Lower lobe of right lung (tissue), 2 donors: ENCODE measurements at places on chromosomes 5 and 9.

GRCh38 chr9:75378036-75378435, 289.7 kb downstream of the OSTF1 start:
- DNase-seq: peak; percentile 46

DNA sequence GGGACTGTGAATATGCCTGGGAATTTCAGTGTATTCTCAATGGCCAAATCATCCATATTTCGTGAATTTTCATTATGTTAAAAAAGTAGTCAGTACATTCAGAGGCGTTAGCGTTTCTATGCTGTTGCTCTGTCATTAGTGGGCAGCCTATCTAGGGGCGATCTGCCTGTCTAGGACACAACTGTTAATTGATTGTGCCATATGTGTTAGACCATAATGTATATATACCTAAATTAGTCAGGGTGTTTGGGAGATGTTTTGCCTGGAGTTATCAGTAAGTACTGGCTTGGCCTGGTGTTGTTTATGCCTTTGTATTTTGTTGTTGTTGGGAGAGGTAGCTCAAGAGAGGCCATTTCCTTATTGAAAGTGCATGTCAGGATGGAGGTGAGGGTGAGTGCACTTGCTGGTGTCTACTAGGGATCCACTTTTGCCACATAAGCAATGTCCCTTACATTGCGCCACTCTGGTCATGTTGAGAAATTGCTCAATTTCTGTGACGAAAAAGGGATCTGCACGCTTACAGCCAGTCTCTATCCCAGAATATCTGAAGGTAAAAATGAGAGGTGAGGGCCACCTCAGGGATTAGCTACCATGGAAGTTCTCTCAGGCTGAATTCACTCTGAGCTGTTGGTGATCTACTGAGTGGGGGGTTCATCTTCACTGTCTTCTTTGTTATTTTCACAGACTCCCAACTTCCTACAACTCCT, 123.3 kb downstream of the ST8SIA4 start:
- no peak for DNase-seq

DNA sequence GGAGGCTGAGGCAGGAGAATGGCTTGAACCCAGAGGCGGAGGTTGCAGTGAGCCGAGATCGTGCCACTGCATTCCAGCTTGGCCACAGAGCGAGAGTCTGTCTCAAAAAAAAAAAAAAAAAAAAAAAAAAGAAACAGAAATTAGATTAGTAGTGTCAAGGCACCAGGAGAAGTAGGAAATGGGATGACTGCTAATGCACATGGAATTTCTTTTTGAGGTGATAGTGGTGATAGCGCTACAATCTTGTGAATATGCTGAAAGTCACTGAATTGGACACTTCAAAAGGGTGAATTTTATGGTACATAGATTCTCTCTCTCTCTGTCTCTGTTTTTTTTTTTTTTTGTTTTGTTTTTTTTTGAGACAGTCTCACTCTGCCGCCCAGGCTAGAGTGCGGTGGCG, 42.1 kb upstream of the SUB1 start:
- DNase-seq: no peak

GRCh38 chr9:122042056-122042455, 51.1 kb downstream of the TTLL11 start:
- DNase-seq: no peak

GRCh38 chr9:136291306-136292025, 12.4 kb downstream of the CCDC187 start:
- no peak for DNase-seq

DNA sequence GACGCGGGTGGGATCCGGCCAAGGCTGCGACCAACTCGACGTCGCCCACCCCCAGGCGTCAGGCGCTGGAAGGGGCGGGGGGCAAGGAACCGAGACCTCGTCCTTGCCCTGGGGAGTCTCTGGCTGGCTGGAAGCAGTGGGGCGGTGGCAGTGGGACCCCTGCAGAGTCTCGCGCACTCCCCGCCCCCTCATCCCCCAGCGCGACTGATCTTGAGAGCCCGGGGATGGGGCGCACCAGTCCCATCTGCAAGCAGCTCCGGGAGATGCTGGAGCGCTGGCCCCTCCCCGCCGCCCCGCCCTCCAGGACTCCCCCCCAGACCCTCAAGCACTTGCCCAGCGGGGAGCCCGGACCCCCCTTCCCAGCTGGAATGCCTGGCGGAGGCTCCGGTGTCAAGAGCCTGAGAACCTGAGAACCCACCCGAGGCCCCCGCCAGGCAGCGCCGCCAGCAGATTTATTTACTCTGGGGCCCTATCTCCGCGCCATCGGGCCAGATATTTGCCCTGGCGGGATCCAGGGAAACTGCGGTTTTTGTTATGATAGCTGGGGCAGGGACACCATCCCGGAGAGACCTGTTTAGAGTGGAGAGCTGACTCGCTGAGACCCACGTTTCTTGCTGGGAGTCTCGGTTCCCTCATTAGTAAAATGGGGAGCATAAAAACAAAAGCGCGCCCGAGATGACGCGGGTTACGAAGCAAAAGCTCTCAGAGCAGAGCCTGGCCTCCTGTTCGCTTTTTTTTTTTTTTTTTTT, 1.2 kb downstream of the PRRT1B start:
- no peak for DNase-seq

GRCh38 chr9:33225319-33226147, 14.4 kb upstream of the SPINK4 start:
- no peak for DNase-seq

DNA sequence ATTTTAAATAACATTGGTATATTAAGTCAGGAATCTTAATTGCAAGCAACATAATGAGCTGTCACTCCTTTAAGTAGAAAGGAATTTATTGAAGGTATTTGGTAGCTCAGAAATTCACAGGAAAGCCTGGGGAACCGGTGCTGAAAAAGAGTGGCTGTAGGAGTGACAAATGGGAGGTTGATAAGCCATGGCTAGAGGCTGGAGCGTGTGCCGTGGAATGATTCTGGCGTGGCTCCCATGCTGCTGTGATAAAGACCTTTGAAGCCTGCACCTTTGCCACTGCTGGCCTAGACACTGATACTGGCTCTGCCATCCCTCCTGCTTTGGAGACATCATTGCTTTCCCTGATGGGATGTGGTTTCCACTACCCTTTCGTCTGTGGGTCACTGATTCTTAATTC, 65.7 kb upstream of the ATG10 start:
- DNase-seq: no peak

- DNase-seq: no peak
These were observed 232.7 kb downstream of the RFK start for GRCh38 chr9:76161541-76161940.

DNA sequence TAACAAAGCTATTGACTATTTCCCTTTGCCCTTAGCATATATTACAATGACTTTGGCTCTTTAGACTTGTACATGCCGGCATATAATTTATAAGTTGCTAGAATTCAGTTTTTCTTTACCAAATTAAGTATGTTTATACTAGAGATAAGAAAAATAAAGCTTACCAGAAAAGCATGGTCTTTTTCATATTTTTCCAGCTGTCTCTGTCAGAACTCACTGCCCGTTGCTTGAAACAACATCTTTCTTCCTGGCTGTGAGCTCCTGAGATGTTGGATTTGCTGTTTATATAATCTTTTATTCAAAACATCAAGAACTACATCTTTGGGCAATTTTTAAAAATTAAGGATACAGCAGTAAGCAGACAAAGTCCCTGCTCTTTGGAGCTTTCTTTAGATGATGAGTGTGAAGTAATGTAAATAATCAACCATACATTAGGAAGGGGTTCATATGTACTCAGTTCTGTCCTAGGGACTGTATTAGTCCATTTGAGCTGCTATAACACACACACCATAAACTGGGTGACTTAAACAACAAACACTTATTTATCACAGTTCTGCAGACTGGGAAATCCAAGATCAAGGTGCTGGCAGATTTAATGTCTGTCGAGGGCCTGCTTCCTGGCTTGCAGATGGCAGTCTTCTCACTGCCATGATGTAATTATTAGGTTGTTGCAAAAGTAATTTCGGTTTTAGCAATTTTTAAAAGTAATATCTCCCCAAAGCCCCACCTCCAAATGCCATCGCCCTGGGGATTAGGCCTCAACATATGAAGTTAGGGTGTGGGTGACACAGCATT, 45.4 kb upstream of the RANBP3L start:
- no peak for DNase-seq

DNA sequence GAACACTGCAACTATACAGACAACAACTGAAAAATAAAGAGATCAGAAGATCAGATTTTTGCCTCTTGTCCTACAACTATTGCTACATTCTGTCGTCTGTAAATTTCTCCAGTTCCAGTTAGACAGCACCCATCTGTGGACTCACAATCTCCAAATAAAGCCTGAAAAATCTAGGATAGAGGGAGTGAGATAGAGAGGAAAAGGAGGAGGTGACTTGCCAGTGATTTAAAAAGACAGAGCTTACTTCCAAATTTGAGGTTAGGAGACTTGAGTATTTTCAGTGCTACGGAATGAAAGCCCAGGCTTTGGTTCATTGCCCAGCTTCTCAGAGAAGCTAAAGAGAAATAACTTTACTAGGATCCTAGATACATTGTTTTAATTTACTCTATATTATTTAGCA, 63.6 kb downstream of the PTCD2 start:
- DNase-seq: no peak

GRCh38 chr5:34496260-34496691, 159.9 kb upstream of the RAI14 start:
- no peak for DNase-seq

DNA sequence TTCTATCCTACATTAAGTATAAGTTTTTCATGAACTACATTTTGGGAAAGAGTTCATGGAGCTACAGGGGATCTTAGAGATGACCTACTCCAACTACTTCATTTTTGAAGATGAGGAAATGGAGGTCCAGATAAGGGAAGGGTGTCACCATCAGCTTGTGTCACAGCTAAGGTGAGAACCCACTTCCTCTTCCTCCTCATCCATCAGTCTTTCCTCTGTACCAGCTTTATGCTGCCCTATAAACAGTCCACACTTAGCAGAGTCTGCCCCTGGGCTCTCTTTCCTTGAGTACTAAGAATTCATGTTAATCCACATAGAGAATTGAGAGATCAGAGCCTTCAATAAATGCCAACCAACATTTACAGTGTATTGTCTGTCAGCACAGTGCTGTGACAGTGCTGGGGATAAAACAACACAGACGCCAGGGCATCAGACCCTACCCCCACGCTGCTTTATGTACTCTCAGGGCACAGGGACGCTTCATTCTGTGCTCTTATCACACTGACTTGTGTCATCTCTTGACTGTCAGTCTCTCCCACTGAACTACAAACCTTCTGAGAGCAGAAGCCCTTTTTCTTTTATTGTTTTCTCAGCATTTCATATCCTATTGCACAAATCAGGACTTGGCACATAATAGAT, 22.1 kb downstream of the ADRB2 start:
- no peak for DNase-seq

- peak; percentile 62 for DNase-seq
These were observed 754 bp downstream of the ZFR start for GRCh38 chr5:32443541-32444430.

- DNase-seq: no peak
These were observed 480.0 kb upstream of the PAPPA start for GRCh38 chr9:115673599-115673998.

GRCh38 chr5:3595006-3595961, at the start of gene IRX1:
IRX1 (plus strand) TSS chr5:3595832; CDS start chr5:3596106, 274 bp downstream.
- DNase-seq: no peak

- no peak for DNase-seq
These were observed 18.3 kb downstream of the MARCHF3 start for GRCh38 chr5:127011961-127012644.

GRCh38 chr9:75937521-75938258, 47.2 kb downstream of the PCSK5 start:
- no peak for DNase-seq

GRCh38 chr5:134944630-134945029, 23.1 kb upstream of the CATSPER3 start:
- DNase-seq: no peak

DNA sequence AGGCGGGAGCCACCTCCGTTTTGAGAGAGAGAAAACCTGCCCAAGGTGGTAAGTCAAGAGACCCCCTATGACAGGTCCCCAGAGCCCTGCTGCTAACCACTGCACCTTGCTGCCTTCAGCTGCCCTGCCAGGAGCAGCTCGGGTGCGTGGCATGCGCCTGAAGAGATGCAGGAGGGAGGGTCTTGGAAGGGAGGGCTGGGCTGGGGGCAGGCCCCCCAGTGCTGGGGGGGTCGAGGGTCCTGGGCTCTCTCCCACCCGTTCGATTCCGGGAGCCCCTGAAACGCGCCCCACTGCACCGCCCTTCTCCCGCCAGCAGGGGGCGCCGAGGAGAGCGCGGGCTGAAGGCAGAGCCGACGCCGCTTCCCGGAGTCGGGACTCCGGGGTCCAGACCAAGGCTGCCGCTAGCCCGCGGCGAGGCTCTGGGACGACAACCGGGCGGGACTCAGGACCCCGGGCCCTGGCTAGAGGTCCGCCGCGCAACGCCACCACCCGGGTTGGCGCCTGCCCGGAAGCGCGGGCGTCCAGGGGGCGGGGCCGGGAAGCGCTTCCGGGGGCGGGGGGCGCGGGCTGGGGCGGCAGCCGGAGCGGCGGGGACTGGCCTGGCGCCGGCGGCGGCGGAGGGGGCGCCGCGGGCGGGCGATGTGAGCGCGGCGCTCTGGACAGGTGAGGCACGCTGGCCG, at the start of gene ZBTB34:
Gene ZBTB34 (plus strand): TSS at position 563 of the 680 bp plus-strand sequence. CDS start 18,761 bp downstream, outside the sequence.
- DNase-seq: peak; percentile 80

- DNase-seq: no peak
These were observed 355.9 kb upstream of the RIOK2 start for GRCh38 chr5:97538912-97539311.

GRCh38 chr5:126516133-126516532, 78.9 kb downstream of the ALDH7A1 start:
- no peak for DNase-seq

DNA sequence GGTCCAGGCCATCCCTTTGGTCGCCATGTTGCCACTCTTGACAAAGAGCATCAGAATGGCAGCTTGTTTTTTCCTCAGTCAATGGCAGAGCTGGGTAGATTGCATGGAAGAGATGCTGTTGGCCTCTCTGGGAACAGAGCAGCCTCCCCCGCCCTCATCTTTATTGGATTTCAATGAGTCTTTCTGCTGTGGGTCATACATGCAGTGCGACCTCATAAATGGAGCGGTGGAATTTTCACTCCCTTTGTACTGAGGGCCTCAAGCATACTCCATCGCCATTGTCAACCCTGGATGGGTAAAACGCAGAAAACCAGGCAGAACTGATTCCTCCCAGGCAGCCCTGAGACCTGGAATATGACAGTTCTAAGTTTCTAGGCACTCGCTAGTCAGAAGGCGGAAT, 71.8 kb downstream of the ZNF618 start:
- no peak for DNase-seq

GRCh38 chr9:109020581-109021511, 7.5 kb upstream of the CTNNAL1 start:
- no peak for DNase-seq

- DNase-seq: no peak
These were observed 24.2 kb upstream of the CDC42SE2 start for GRCh38 chr5:131239686-131240085.

GRCh38 chr9:8564960-8565359, 765.4 kb upstream of the DMAC1 start:
- DNase-seq: no peak

- no peak for DNase-seq
These were observed 416.5 kb upstream of the TLE4 start for GRCh38 chr9:79155308-79155707.

DNA sequence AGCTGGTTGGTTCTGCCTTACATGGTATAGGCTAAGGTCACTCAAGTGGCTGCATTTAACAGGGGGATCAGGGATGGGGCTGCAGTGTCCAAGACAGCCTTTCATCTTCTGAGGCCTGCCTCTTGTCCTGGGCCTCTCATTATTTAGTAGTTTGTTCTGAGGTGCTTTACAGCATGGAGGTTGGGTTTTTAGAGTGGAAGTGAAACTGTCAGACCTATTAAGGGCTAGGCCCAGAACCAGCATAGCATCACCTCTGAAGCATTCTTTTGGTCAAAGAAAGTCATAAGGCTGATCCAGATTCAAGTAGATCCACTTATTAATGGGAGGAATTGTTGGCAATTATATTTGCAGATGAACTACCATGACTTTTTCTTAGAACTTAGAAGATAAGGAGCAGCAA, 146.0 kb upstream of the NMUR2 start:
- no peak for DNase-seq
